ENCODE measurements at places on chromosomes 1 and 21.

- no peak for DNase-seq
These were observed 19.6 kb downstream of the ABCB10 start for GRCh38 chr1:229538945-229539344.

DNA sequence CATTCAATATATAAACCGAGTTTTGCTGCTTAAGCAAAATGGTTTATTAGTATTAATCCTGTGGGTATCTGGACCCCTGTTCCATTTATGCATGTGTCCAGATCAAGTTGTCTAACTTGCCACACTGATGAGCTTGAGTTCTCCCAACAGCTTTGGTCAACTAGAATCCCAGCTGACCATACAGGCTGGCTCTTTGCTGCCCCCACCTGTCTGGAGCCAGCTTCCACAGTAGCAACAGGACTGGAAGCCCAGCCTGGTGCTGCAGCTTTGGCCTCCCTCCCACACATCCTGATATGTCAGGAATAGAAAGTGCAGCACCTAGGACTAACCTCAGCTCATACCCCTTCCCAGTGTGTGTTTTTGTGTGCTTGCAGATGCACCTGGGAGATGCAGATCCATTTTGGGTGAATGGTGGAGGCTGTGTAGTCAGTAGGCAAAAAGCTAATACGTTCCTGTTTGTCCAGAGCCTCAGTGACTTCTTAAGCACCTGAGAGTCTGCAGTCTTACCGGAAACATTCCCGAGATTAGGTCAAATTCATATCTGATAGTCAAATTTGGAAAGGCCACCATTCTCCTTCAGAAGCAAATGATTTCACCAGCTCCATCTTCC is 40.9 kb upstream of the BEND5 start:
- peak; percentile 86 for DNase-seq

DNA sequence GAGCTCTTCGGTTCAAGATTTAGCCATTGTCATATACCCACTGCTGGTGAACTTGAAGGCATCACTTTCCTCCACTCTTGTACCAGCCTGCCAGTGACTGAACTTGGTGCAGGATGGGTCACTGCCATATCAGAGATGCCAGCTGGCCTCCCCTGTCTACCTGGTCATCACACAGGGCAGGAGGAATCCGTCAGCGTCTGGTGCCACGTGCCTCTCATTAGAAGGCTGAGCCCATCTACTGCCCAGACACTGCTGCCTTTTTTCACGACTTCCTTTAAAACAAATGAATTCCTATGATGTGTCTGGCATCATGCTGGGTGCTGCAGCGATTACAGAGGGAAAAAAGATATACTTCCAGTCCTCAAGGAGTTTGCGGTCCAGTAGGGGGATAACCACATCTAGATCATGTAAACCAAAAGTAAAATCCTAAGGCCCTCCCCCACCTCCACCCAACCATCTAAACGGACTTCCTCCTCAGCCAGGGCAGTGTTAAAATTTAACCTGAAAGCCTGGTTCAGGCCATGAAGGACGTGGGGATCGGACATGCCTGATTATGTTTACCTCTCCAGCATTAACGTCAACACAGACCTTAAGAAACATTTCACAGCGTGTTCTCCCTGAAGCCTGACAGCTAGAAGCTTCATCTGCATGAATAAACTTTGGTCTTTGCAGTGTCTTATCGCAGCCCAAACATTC is 29.2 kb upstream of the PDE9A start:
- DNase-seq: no peak

- DNase-seq: no peak
These were observed 66.4 kb downstream of the IGSF21 start for GRCh38 chr1:18174037-18174436.

DNA sequence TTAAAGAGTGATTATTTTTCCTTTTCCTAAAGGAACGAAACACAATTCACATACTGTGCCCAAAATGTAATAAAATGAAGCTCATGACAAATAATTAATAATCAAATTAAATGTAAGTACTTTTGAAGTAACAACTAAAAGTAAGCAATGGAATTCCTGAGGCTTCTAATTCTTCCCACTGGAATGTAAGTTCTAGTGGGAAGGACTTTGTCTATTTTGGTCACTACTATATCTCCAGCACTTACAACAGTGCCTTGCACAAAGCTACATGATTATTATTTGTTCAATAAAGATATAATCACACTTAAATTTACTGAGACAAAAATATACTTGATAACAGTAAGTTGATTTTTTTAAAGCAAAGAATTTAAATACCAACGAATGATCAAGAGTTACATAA is 128.8 kb downstream of the COQ8A start:
- DNase-seq: no peak

GRCh38 chr1:184755226-184756065 is 788 bp upstream of the EDEM3 start:
- DNase-seq: peak; percentile 71

DNA sequence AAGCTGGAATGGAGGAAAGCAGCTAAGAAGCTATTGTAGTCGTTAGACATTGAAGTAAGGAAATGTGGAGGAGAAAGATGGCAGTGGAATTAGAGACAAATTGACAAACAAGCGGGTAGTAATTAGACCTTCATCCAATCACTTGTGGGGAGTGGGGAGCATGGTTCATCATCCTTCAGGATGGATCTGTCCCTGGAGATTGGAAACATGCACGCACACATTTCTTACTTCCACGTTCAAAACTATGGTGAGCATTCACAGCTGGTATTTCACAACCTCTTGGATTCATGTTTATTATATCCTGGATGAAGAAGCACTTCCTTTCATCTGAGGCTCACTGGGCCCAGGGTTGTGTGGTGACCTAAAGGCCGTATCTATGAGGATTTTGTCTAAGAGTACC is 188.1 kb downstream of the ST6GALNAC3 start:
- no peak for DNase-seq

DNA sequence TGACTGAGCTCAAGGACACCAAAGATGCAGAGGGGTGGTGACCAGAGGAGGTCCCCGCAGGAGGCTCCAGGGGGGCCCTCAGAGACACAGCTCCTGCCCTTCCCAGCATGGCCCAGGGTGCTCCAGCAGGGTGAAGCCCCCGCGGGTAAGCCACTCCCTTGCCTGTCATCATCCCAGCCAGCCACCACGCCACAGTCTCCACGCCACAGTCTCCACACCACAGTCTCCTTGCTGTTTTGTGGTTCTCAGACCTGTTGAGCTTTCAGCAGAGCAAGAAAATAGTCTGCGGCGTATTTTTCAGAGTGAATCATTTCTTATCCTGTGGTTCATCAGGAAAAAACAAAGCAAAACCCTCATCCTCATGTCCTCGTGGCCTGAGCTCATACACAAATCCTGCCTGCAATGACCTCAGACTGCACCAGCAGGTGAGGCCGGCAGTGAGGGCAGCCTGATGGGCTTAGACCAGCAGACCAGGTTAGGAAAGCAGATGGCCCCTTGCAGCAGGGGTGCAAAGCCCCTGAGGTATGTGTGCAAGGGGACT is 25.7 kb upstream of the ABCG1 start:
- DNase-seq: peak; percentile 23

- no peak for DNase-seq
These were observed 412 bp downstream of the GPR25 start for GRCh38 chr1:200873116-200873670.

- DNase-seq: no peak
These were observed 146.4 kb downstream of the GREM2 start for GRCh38 chr1:240465531-240465940.

- DNase-seq: peak; percentile 57
These were observed 31.9 kb upstream of the KCNA2 start for GRCh38 chr1:110638058-110638457.

DNA sequence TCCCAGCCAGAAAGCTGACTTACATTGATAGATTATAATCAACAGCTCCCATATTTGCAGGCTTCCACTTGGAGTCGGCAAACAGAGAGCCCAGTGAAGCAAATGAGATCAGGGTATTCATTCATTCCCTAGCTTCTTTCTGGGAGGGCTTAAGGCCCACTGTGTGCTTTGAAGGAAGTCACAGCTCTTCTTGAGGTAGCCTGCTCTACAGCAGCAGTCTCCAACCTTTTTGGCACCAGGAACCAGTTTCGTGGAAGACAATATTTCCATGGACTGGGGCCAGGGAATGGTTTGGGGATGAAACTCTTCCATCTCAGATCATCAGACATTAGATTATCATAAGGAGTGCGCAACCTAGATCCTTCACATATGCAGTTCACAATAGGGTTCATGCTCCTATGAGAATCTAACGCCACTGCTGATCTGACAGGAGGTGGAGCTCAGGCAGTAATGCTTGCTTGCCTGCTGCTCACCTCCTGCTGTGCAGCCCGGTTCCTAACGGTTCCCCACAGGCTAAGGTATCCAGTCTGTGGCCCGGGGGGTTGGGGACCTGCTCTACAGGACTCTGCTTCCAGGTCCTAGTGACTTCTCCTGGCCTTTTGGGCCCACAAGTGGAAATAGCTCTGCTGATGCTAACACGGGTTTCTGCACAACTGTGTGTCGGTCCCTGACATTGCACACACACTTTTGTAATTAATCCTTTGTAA is 13.7 kb upstream of the ADAM30 start:
- DNase-seq: no peak

DNA sequence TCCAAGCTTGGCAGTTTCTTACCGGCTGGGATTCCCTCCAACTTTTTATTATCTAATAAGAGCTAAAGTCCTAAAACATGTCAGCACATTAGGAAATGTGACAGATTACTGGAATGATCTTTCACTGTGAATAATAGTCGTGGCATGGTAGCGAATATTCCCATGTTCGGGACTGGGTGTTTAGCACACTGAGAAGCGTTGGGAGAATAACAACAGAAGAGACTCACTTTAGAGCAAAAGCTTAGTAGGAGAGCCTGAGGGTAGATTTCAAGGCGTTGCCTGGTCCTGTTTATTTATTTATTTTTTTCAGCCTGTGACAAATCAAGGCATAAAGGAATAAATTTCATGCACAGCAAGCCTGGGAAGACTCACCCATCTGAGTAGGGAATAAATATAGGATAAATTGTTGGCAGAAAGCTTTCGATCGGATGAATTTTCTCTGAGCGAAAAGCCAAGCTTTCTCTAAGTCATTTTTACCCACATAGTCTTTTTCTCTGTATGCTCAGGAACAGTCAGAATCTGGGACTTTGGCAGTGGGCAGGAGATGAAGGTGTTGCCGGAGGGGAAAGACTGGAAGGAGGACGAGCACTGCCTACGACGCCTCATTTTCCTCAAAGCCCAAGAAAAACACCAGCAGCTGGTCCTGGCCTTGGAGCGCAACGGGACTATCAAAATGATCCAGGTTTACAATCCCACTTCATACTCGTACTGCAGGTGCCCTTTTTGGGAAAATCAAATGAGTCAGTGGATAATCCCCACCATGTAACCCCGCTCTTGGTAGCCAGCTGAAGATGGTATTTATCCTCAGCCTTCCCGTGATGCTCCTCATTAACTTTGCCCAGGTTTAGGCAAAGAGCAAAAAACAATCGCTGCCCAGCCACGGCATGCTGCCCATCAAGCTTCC is 97.2 kb downstream of the WDR64 start:
- DNase-seq: no peak

DNA sequence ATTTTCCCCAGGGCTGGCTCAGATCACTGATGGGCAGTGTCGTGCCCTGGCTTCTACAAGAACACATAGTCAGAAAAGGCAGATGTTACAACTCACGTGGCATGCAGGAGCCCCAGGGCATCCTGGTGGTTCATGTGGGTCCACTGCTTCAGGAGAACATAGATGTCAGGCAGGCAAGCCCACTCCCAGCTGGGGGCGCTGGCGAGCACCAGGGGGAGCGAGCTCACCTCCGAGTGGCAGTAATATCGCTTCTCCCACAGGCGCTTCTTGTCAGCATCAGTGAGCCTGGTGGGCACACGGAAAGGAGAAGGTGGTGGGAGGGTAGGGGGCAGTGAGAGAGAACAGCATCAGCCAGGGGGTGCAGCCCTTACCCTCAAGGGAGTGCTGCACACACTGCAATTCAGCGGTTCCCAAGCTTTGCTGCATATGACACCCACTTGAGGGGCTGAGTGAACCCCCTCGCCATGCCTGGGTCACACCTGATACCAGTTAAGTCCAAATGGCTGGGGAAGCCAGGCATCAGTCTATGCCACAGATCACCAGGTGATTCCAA is 34.3 kb upstream of the PPP1R15B start:
- peak; percentile 80 for DNase-seq

- no peak for DNase-seq
These were observed 830 bp upstream of the PRDX1 start for GRCh38 chr1:45522324-45523104.

DNA sequence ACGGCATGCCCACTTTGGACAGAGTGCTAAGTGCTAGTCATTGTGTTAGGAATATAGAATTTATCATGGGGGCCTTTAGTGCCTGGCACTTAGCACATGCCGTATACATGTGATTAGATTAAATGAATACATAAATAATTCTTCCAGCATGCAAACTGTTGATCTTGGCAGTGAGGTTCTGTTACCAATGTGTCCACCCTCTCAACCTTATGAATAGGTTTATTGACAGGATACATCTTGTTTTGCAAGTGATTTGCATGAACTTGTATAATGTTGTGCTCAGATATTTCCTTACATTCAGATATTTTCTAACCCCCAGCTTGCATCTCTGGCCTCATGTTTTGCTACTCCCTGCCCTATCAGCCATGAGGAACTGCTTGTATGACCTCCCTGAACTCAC is 60.3 kb upstream of the ZNF648 start:
- DNase-seq: no peak

DNA sequence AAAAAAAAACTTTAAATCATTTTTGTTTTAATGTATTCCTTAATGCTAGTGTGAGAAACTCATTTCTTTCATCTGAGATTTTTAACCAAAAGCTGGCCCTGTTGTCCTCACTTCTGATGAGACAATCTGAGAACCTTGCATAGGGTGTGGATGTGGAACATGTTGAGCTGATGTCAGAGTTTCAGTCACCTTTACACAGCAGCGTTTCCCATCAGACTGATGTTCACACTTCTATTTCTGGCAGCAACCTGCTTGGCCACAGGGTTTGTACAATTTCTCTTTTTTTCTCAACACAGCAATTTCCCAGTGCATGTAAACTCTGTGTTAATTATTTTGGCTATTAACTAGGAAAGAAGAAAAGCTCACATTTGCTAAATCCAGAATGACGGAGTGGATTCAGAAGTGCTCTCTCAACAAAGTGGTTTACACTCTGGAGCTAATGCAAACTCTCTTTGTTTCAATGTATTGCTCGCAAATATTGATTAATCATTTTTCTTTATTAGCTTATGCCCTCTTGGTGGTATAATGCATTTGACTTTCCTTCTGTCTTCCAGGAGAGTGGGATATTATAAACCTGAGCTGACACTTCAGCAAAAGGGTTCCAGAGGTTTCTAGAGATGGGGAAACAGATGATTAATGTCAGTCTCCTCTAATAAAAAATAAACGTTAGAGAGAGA is 70.5 kb upstream of the HSPA13 start:
- no peak for DNase-seq

Data from NCI-H82 (cell line).